Activated naive CD4-positive, alpha-beta T cell treated with anti-CD3 and anti-CD28 coated beads for 36 hours (primary cell): ENCODE measurements at places on chromosomes 2 and 18. TPM values are rescaled to one million over a fixed set of nuclear protein-coding genes. Genes with fewer than 3 reads are reported as not detected.

- DNase-seq = no peak
Measured at GRCh38 chr2:136012315-136012714, 26.9 kb upstream of the DARS1 start.

Gene EMILIN2
- total RNA-seq = 13.2 TPM

Gene TRIM43
- not detected for total RNA-seq

- no peak for DNase-seq
Measured at GRCh38 chr2:81853341-81853740, 1548.8 kb upstream of the LRRTM1 start.

DNA sequence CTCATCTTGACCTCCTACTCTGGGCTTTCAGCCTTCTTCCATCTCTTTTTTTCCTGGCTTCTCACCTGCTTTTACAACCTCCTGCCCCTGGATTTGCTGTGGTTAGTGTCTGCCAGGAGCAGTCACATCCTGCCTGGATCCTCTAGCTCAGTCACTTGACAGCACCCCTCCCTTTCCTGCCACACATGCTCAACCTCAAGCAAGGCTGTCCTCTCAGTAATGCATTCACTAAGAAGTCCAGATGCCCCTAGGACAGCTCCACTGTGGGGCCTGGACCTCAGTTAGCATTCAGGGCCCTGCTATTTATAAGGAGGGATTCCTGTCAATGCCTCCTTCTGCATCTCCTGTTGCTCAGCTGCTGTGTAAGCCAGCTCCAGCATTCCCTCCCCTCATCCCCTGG, 275.5 kb downstream of the SMAD2 start:
- DNase-seq = no peak

DNA sequence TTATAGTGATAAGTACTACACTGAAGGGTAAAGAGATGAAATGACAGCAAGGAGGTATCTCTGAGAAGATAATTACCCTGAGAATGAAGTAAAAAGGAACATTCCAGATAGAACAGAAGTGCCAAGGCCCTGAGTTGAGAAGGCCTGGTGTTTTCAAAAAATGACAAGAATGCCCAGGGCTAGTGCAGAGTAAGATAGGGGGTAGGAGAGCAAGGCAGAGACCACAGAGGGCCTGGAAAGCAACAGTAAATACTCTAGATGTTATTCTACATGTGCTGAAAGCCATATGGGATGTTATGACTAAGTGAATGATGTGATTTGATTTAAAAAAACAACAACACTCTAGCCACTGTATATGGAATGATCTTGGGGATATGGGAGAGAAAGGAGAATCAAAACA, 52.3 kb downstream of the BAZ2B start:
- no peak for DNase-seq

Gene REG1A
- total RNA-seq = not detected

Gene PIK3C3
- 35.4 TPM for total RNA-seq

Gene FAP
- total RNA-seq = not detected

DNA sequence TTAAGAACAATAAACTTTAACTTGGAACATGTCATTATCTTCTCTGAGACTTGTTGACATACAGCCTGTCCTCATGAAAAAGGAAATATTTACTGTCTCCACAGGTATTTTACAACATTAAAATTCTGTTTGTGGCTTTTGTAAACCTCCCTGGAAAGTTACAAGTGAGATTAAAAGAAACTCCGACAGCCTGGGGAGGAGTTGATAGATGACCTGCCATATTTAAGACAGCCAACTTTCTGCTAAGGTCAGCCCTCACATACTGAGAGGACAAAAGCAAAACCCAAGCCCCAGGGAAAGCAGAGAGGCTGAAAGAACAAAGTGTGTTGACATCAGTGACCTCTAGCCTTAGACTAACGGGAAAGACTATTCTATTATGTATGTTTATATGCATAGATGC, 350.2 kb downstream of the RIT2 start:
- no peak for DNase-seq

Gene DSEL
- total RNA-seq = 0.10 TPM

Gene CPS1
- 0.86 TPM for total RNA-seq

GRCh38 chr2:62010632-62011256, 105.3 kb downstream of the COMMD1 start:
- DNase-seq = no peak

Gene NDUFS1
- 83.3 TPM for total RNA-seq

GRCh38 chr18:79428287-79428686, 32.6 kb downstream of the NFATC1 start:
- DNase-seq = no peak

GRCh38 chr18:9808295-9809241, 77.2 kb upstream of the TXNDC2 start:
- DNase-seq = no peak

DNA sequence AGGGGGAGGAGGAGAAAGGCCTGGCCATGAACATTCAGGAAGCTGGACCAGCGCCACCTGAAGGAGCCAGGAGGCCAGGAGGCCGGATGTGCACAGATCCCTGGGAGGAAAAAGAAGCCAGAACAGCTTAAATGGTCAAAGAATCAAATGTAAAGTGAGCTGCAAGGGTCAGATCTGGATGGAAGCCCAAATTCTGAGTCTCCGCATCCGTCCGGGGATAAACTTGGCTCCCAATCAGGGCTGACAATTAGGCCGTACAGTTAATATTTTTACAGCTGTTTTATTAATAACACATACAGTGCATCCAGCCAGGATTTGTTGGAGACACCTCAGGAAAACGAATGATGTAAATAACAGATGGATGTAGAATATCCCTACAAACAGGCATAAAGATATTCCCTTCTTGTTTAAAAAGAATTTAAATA, 495.1 kb upstream of the TCF4 start:
- DNase-seq = no peak
